ENCODE measurements at places on chromosomes 13 and 19. TPM values are rescaled to one million over a fixed set of nuclear protein-coding genes. Genes with fewer than 3 reads are reported as not detected.

S1PR4 gene
- not detected for total RNA-seq

FCAR gene
- total RNA-seq = not detected

PEG3 gene
- 353 TPM for total RNA-seq

FXYD7 gene
- total RNA-seq = 0.85 TPM

ZNF560 gene
- 5.7 TPM for total RNA-seq

SMAD9 gene
- 23.3 TPM for total RNA-seq

ZNF584 gene
- total RNA-seq = 21.6 TPM

TUBA3C gene
- not detected for total RNA-seq

APOE gene
- 9.4 TPM for total RNA-seq

CYP2A6 gene
- total RNA-seq = not detected

CYP4F12 gene
- not detected for total RNA-seq

ARHGAP45 gene
- 3.4 TPM for total RNA-seq

SKA3 gene
- 93.3 TPM for total RNA-seq

FLT3 gene
- 0.15 TPM for total RNA-seq

SF3A2 gene
- 187 TPM for total RNA-seq

RNF225 gene
- 0.60 TPM for total RNA-seq

SIGLEC9 gene
- not detected for total RNA-seq

MRPS31 gene
- total RNA-seq = 32.3 TPM

WDR88 gene
- total RNA-seq = not detected

PCDH9 gene
- 5.8 TPM for total RNA-seq

MEGF8 gene
- 28.5 TPM for total RNA-seq

ABCA7 gene
- 12.0 TPM for total RNA-seq

ZNF283 gene
- 9.7 TPM for total RNA-seq

C1QTNF9 gene
- not detected for total RNA-seq

ZNF486 gene
- total RNA-seq = 0.92 TPM

DCLK1 gene
- total RNA-seq = 11.2 TPM

SIGLEC5 gene
- total RNA-seq = not detected

MYH14 gene
- 1.4 TPM for total RNA-seq

CGB8 gene
- not detected for total RNA-seq

ACP7 gene
- total RNA-seq = not detected

TPTE2 gene
- 27.5 TPM for total RNA-seq

CACNG8 gene
- total RNA-seq = 1.3 TPM

MRPL4 gene
- 112 TPM for total RNA-seq

IGFL1 gene
- not detected for total RNA-seq

ATP4B gene
- not detected for total RNA-seq

FKRP gene
- total RNA-seq = 26.1 TPM

Measured in A673 (cell line).